ENCODE measurements at places on chromosomes 6 and 20.

DNA sequence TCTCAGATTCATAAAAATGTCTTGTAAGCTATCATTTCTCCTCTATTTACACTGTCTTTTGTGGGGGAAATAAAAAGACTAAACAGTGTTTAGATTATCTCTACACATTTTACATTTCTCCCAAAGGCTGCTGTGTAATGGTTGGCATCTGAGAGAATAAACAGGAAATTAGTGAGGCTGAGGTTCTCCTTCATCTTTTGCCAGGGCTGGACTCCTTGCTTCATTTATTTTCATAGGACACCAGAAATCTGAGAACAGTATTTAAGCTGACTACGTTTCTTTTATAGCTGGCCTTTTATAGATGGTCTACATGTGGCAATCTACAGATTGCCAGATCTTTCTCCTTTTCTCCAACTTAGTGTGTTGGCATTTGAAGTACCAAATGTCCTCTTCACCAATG is 41.5 kb downstream of the PLCB4 start:
- DNase-seq = no peak

DNA sequence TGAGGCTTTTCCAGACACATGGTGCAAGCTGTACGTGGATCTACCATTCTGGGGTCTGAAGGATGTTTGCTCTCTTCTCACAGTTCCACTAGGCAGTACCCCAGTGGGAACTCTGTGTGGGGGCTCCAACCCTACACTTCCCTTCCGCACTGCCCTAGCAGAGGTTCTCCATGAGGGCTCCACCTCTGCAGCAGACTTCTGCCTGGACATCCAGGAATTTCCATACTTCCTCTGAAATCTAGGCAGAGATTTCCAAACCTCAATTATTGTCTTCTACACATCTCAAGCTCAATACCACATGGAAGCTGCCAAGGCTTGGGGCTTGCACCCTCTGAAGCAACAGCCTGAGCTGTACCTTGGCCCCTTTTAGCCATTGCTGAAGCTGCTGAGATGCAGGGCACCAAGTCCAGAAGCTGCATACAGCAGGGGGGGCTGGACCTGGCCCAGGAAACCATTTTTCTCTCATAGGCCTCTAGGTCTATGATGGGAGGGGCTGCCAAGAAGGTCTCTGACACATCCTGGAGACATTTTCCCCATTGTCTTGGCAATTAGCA is 11.6 kb downstream of the PDSS2 start:
- no peak for DNase-seq

- no peak for DNase-seq
Observed at GRCh38 chr20:54084727-54085388, 14.5 kb upstream of the BCAS1 start.

- no peak for DNase-seq
Observed at GRCh38 chr6:148873868-148874267, 127.0 kb downstream of the UST start.

- DNase-seq = no peak
Observed at GRCh38 chr6:151012321-151013294, 147.1 kb downstream of the MTHFD1L start.

GRCh38 chr20:3613821-3614440 is 49.3 kb downstream of the GFRA4 start:
- no peak for DNase-seq

DNA sequence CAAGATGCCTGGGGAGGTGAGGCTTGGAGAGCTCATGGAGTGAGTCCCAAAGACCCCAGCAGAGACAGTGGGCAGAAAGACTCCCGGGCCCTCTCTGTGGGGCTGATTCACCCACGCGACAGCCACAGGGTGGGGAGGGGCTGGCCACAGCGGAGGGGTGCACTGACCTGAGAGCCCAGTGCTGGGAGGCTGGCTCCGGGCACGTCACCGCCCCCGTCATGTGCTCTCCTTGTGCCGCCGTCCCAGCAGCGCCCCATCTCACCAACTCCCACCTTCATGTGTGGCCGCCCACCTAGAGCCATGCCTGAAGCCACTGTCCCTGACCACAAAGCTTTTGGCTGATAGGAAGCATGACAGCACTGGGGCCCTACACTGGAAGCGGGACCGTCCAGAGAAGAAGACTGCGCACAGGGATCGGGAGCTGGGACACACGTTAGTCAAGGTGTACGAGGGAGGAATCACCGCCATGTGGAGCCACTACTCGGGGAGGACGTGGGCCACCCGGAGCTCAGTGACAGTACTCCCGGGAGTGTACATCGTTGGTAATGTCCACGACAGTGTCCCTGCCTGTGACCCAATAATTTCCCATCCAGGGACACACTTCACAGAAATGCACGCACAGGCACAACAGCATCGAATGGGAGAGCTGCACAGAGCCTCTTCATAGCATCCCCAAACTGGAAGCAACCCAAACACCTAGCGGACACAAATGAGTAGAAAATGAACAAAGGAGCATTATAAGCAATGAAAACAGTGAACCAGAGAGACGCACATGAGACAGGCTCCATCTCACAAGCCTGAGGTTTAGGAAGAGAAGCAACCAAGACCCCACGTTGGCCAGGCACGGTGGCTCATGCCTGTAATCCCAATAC is 28.4 kb upstream of the FOXC1 start:
- no peak for DNase-seq

GRCh38 chr6:71486461-71486860 is 197.8 kb downstream of the OGFRL1 start:
- no peak for DNase-seq

GRCh38 chr6:164035900-164036485 is 621.5 kb downstream of the QKI start:
- no peak for DNase-seq

DNA sequence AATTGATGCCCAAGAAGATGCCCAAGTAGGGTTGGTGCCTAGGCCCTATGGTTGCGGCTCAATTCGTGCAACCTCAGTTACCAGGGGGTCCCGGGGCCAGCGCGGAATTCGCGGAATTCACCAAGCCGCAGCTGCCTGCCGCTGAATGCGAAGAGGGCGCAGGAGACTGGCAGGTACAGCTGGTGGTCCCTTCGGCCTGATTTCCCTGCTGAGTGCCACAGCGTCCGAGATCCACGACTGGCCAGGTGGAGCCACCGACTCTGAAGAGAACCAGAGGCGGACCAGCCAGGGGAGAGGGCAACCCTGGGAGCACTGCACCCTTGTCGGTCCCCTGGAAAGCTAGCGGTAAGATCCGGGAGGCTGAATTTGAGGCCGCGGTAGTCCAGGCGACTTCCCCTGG is 6.8 kb upstream of the TFAP2D start:
- no peak for DNase-seq

DNA sequence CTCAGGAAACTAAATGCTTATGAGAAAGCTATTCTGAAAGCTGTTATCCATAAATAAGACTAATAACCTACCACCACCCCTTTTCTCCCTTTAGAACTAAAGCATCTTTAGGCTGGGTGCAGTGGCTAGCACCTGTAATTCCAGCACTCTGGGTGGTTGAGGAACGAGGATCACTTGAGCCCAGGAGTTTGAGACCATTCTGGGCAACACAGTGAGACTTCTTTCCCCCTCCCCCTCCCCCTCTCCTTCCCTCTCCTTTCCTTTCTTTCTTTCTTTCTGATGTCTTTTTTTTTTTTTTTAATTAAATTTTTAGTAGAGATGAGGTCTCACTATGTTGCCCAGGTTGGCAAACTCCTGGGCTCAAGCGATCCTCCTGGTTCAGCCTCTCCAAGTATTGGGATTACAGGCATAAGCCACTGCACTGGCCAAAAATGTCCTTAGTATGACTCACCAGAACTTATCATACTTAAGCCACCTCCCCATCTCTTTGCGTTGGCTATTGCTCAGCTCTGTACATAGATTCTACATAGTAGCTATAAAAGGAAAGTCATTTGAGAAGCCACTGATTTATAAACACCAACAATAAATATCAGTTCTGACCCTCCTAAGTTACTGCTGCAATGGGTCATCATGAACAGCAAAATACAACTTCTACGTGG is 54.8 kb upstream of the SPDEF start:
- DNase-seq = no peak

DNA sequence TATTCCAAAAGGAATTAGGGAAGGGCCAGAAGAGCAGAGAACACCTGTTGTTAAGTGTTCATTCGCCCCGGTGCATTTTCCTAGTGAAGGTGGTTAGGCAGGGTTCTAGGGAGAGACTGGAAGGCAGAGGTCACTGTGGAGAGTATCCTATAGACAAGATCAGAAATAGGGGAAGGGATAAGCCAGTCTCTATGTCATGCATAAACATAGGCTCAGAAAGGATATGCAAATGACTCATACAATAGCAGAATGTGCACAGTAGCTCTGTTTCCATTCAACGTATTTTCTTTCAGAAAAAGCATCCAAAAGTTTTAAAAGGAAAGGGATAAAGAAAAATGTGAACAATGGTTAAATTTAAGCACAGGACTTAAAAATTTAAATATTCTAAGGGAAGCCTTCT is 47.4 kb downstream of the BMP6 start:
- DNase-seq = no peak

GRCh38 chr6:48733581-48733980 is 622.6 kb upstream of the PTCHD4 start:
- no peak for DNase-seq

DNA sequence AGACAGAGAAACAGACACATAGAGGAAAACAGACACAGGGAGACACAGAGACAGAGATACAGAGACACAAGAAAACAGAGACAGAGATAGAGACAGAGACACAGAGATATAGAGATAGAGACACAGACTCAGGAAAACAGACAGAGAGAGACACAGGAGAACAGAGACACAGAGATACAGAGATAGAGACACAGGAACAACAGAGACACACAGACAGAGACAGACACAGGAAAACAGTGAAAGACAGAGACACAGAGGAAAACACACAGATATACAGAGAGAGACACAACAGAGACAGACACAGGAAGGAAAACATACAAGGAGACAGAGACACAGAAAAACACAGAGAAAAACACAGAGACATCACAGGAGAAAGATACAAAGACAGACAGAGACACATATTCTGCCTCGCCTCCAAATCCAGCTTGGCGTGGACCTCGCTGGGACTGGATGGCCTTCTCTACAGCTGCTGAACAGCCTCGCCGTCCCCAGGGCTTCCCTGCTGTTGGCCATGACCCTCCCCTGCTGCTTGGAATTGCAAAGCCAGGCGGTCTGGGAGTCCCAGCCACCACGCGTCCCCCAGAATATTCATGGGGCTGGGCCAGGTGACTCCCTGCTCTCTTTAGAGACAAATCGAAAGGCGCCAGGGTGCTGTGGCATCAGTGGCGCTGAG is 36.8 kb downstream of the NTSR1 start:
- DNase-seq = no peak

DNA sequence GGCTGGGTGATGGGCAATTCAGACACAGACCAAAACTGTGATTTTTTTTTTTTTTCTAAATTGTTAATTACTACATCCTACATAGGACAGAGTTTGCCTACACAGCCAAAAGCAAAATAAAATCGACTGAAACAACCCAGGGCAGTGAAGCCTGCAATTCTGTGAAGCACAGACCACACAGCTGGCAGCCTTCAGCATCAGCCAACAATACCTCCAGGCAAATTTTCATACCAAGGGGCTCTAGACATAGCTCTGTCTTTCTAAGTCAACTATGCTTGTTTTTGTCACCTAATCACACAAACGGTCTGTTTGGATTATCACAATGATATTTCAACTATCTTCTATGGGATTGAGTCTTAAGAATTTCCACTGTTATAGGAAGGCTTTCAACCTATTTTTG is 17.6 kb downstream of the RMND1 start:
- no peak for DNase-seq

DNA sequence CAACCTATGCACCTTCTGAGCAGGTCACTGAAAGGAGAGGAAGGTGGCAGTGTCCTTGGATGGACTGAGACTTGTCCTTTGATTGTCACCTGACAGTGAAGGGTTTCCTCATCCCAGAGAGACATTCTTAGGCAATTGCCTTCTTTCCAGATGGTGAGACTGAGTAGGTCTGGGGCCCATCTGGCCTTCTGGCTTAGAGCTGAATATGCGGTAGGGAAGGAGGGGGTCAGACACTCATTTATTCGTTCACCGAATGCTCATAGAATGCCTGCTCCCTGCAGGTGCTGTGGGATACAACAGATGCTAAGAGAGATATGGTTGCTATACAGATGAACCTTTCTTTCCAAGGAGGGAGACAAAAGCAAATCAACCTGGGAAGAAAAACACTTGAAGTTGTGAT is 76.8 kb downstream of the BMP6 start:
- DNase-seq = no peak

DNA sequence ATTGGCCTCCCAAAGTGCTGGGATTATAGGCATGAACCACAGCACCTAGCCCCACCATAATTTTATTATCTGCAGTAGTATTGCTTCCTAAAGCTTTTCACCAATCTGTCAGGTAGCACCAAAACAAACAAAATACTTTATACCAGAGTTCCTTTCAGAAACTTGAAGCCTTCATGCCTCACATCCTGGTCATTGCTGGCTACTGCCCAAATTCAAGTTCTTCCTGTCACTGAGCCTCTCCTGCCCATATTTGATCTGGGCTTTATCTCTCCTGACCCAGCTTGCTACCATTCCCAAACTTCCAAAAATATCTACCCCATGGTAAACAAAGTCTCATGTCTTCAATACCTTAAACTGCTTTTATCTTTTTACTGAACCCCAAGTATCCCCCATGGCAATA is 34.9 kb upstream of the DST start:
- no peak for DNase-seq

GRCh38 chr20:17959257-17959627 is 9.4 kb downstream of the SNX5 start:
- DNase-seq = no peak

GRCh38 chr6:32151863-32152768 is at the start of gene PRRT1:
PRRT1 (minus strand) TSS chr6:32151939; CDS start chr6:32151827, 112 bp downstream.
- no peak for DNase-seq

DNA sequence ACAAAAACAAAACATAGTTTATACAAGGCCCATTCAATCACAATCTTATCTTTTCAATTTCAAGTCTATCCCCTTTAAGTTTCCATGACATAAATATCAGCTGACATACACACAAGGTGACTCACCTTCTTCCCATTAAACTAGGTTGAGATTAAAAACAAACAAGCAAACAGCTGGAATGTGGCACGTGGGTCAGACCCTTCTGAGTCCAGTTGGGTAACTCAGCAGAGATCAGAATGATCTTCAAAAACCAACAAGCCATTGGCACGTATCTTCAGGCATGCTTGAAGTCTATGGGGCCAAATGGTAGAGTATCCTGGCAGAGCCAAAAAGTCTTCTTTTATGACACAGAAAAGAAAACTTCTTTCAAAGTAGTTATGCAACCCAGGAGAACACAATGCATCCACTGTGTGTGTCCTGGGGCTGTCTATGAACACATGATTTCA is 603.5 kb upstream of the CITED2 start:
- DNase-seq = no peak

DNA sequence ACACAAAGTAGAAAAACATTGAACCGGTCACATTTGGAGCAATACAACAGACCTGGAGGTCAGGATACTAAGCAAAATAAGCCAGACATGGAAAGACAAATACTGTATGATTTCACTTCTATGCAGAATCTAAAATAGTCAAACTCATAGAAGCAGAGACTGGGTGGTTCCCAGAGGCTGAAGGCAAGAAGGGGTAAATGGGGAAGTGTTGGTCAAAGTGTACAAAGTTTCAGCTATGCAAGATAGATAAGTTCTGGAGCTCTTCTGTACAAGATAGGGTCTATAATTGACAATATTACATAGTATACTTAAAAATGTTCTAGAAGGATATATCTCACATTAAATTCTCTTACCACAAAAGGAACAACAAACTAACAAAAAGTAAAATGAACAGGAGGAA is 70.3 kb downstream of the TMEM244 start:
- DNase-seq = no peak

Measured in NCI-H1105 (cell line).